ENCODE measurements at places on chromosomes 6 and 20.

- DNase-seq, result no peak
These were observed 880.7 kb downstream of the KIF16B start for GRCh38 chr20:15692570-15692969.

DNA sequence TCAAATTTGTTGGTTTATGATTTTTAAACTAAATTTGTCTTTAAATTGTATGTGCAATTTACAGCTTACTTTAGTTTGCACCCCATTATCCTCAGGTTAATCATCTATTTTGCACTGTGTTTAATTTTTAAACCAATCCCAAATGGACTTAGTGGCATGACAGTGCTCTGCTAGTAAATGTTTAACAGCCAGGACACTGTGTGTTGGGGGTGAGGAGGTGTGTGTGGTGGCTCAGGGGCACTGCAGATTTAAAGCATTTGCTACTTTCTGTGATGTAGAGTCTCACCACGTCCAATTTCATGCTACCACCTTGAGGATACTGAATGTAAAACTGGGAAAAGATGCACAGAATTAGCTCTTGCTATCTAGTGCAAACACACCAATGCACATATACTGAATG, 225.7 kb downstream of the HAO1 start:
- no peak for DNase-seq

GRCh38 chr6:5084360-5084780, 771 bp upstream of the PPP1R3G start:
- DNase-seq, result no peak

GRCh38 chr20:1664911-1665310, 7.3 kb upstream of the SIRPG start:
- DNase-seq, result no peak

GRCh38 chr6:118953391-118953790, 18.4 kb upstream of the MCM9 start:
- DNase-seq, result no peak

GRCh38 chr6:56062836-56063235, 184.5 kb downstream of the COL21A1 start:
- DNase-seq, result no peak

GRCh38 chr6:63643862-63644261, 8.3 kb downstream of the PHF3 start:
- DNase-seq, result no peak

DNA sequence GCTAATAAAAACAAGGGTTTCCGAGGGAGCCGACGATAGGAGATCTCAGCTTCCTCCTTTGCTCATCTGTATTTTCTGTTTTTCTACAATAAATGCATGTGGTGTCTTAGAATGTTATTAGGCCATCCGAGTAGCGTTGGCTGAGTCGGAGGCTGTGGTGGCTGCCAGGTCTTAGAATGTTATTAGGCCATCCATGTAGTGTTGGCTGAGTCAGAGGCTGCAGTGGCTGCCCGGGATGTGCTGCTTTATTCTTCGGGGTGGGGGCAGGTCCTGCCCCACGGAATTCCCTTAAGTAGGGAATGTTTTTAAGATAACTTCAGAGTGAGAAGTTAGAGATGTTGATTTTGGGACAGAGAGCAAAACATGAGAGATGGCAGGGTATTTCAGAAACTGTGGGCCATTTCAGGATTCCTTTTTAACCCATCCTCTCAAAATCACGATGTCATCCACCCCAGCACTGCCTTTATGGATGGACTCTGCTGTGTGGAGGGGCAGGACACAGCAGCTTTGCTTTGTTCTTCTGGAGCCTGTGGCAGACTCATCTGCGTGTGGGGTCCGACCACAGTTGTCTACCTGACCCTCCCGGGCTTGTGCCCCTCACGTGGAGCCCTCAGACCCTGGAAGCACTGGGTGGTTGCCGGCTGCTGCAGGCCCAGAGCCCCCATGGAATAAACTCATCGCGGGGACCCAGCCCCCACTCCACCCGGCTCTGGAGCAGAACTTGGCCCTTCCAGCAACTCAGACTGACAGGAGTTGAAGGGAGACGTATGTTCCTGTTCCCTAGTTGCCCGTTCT, 20.4 kb downstream of the OSBPL2 start:
- DNase-seq, result no peak

DNA sequence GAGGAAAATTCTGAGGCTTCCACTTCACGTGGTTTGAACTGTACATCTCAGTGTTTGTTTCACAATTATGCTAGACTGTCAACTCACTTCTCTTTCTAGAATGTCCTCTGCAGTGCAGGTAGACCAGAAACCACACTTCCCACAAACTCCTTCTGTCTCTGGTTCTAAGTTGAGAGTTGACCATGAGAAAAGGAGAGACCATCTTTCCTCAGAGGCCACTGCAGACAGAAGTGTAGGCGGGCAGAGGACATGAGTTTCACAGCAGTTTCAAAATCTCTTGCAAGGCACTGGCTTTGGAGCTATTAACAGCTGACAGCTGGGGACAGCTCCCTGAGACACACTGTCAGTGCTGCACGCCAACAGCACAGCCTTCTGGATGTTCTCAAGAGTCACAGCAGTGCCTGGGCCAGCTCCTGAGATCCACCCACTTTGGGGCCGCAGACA, 55.4 kb upstream of the MOXD1 start:
- DNase-seq, result no peak

DNA sequence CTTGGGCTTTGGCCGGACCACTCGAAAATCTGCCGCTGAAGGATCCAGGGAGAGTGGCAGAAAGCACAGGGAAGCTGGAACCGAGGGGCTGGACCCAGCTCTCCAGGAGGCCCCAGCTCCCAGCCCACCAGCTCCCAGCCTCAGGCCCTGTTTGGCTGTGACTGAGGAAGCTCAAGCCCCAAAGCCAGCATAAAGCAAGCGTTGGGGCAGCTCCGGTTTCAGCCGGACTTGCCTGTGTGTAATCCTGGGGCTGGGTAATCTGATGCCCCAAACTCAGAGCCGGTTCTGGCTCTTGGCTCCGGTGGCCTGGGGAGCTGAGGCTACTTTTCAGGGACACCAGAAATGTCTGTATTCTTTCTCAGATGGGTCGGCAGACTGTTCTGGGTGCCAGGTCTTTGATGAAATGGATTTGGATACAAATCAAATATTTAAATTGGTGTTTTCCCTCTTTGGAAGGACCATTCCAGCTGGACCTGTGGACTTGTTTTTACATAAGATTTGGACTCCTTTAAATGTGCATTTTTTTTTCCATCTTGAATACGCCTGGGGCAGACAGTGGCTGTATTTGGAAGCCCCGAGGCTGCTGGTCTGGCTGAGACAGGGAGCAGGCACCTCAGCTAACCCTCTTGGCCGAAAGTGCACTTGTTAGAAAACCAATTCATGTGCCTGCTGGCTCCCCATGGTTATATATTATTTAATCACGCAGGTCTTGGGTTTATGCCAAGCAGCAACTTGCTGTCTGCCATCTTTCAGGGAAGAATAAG, 29.7 kb downstream of the RPP40 start:
- DNase-seq, result no peak

DNA sequence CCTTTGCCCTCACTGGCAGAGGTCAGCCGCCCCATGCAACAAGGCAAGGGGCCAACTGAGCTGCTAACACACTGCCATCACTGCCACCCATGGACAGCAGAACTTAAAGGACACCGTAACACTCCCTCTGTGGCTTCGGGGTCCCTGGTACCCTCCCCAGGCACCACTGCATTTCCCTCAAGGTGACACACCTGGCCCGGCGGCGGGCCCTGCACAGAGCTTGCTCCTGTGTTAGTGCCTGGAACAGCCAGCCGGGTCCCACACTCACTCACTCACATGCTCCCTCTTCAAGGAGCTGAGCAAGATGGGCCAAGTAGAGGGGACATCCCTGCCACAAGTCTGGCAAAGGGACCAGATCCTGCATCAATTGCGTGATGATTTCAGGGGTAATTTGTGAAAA, 126.5 kb upstream of the SOX4 start:
- no peak for DNase-seq

DNA sequence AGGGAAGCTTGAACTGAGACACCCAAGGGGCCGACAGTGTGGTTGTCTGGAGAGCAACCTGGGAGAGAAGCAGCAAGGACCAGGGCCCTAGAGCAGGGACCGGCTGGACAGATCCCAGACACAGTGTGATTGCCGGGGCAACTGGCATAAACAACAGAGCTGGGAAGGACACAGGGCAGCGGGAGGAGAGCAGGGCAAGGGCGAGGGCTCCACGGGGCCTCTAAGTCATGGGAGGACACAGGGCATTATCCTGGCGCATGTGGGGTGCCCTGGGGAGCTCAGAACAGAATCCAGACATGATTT, 31.1 kb upstream of the CCR6 start:
- no peak for DNase-seq

DNA sequence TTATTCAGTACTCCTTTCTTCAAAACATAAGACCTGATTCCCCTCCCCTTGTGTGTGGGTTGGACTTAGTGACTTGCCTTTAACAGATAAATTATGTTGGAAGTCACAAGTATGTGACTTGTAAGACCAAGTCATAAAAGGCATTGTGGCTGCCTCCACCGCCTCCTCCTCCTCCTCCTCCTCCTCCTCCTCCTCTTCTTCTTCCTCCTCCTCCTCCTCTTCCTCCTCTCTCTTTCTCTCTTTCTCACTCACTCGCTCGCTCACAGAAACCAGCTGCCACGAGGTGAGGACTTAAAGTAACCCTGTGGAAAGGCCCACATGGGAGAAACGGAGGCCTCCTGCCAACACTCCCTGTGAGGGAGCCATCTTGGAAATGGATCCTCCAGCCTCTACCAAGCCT, 64.0 kb downstream of the NCR2 start:
- DNase-seq, result no peak

DNA sequence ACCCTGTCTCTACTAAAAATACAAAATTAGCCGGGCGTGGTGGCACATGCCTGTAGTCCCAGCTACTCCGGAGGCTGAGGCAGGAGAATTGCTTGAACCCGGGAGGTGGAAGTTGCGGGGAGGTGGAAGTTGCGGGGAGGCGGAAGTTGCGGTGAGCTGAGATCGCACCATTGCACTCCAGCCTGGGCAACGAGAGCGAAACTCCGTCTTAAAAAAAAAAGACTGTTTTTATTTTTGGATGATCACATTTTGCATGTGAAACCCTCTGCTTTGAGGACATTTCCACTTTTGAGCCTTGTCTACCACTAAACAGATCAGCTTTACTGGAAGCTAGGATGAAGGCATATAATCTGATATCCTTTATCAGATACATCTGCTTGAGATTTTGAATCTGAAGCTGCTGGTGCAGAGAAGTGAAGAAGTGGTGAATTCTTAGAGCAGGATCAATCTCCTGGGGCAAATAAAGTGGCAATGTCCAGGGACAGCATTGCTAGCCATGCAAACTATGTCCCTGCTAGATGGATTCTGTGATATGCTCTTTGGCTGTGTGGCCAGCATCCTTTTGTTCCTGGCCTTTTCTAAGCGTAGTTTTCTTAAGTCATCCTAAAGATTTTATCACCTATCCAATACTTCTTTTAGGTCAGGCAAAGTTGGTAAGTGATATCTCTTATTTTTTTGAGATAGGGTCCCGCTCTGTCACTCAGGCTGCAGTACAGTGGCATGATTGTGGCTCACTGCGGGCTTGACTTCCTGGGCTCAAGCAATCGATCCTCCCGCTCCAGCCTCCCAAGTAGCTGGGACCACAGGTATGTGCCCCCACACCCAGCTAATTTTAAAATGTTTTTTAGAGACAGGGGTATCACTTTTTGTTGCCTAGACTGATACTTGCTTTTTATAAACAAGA, 23.3 kb downstream of the RBL1 start:
- DNase-seq, result no peak

DNA sequence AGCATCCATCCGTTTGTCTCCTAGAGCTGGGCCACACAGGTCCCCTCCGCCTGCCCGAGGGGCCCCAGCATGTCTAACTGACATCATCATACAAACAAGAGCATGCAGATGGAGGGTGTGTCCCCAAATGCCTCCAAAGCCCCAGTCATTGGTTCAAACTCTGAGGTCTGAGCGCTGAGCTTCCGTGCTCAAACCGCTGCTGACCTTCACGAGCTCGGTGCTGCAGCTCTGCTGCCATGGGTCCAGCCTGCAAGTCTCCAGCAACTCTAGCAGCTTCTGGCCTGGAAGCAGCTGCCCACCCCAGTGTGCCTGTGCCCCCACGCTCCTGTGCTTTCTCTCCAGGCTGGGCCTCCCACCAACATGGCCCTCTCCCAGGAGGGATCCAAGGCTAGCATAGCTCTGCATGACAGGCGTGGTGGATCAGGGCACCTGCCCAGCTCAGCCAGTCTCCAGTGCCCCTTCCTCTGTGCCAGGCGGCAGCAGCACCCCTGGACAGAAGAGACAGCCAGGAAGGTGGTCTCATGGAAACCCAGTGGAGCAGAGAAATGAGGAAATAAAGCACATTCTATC, 131.6 kb upstream of the PMEPA1 start:
- DNase-seq, result no peak

DNA sequence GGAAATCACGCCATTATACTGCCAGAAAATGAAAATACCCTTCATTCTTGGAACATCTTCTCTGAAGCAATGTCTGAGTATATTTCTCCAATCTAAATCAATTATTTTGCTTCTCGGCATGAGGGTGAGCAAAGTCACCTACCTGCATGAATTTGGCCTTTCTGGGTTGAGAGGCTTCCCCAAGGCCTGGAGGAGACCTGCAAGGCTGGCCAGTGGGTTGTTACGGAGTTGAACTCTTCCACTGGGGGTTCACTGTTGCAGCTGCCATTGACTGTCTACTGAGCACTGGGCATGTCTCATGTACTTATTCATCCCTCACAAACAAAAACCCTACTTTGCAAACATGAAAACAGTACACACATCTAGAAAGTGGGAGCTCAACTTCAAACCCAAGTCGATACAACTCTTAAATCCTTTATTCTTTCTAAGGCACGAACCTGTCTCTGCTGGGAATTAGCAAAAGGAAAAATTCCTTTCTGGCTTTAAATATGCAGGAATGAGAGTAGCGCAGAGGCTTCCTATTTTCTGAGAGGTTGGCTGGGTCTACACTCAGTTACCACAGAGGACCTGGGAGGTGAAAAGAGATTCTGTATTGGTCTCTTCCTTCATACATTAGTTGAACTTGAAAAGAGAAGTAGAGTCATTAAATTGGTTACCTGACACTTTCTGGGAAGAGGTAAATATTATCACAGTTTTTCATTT, 87.6 kb upstream of the SGK1 start:
- no peak for DNase-seq

DNA sequence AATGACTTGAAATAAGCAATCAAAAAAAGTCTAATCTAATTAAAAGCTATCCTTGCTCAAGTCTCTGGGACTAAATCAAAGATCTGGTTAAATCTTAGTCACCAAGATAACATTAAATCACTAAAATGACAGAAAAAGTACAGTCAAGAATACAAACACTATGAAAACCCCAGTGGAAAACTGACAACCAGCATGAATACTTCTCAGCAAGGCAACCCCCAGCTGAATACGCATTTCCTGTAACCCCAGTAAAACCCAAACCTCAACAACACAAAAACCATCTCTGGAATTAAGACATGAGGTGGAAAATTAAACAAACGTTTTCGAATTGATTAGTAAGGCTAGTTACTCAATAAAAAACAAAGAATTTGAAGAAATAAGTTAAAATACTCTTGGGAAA, 23.7 kb upstream of the ZC3H12D start:
- DNase-seq, result no peak

GRCh38 chr20:46998477-46999240, 104.0 kb downstream of the EYA2 start:
- no peak for DNase-seq

DNA sequence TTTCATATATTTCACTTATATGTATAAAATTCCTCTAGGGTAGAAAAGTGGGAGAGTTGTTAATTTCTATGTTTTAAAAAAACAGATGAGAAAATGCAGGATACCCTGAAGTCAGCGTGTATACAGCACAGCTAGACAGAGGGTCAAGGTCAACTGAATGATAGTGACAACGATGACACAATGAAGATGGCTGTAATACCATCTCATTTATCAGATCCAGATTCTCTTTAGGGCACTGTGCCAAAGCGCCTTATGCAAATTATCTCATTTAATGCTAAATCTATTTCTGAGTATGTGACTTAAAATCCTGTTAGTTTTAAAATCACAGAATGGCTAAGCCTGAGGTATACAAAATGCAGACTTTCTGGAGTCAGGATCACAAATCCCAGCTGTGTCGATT, 431.4 kb upstream of the RUNX2 start:
- no peak for DNase-seq
